ENCODE measurements at places on chromosomes 6 and 20. TPM values are rescaled to one million over a fixed set of nuclear protein-coding genes. Genes with fewer than 3 reads are reported as not detected.

- H3K27me3 ChIP-seq = no peaks in the 10 kb centered on the region
- H3K4me3 ChIP-seq = no peak overlapping the region
- no peak overlapping the region for H3K27ac ChIP-seq
- peak; percentile 10 for DNase-seq
Observed at GRCh38 chr6:48883116-48883515, 579.9 kb downstream of the MMUT start.

GRCh38 chr6:38016824-38017223 lies 197.3 kb downstream of the ZFAND3 start:
- H3K36me3 ChIP-seq = no peaks in the 10 kb centered on the region
- no peaks in the 10 kb centered on the region for H3K27me3 ChIP-seq
- no peak for DNase-seq
- no peak overlapping the region for H3K4me3 ChIP-seq
- no peaks in the 10 kb centered on the region for H3K4me1 ChIP-seq
- H3K27ac ChIP-seq = no peak overlapping the region

GRCh38 chr6:3849681-3850450 lies 693 bp downstream of the FAM50B start:
- peak overlapping the region; percentile 21 for H3K27ac ChIP-seq
- peaks cover 4% of the 10 kb centered on the region for H3K4me1 ChIP-seq
- peak overlapping the region; percentile 3 for H3K4me3 ChIP-seq
- no peaks in the 10 kb centered on the region for H3K27me3 ChIP-seq

DNA sequence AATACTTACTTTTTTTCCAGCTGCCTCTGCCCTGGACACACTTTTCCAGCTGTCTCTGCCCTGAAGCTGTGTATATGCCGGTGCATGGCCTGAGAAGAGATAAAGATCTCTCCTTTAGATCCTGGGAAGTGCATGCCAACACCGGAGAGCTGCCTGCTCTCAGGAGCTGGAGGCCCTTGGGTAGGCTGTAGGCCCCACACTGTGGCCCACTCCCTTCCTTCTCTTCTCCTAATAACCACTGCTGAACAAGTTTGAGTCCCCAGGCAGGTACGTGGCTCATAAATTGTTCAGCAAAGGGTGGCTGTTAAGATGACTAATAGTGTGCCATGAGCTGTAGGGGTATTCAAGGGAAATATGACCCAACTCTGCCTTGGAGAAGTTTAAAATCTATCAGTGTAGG lies 102.5 kb downstream of the CD24 start:
- no peaks in the 10 kb centered on the region for H3K4me1 ChIP-seq
- no peak overlapping the region for H3K27ac ChIP-seq
- no peak overlapping the region for H3K4me3 ChIP-seq
- no peaks in the 10 kb centered on the region for H3K27me3 ChIP-seq

DNA sequence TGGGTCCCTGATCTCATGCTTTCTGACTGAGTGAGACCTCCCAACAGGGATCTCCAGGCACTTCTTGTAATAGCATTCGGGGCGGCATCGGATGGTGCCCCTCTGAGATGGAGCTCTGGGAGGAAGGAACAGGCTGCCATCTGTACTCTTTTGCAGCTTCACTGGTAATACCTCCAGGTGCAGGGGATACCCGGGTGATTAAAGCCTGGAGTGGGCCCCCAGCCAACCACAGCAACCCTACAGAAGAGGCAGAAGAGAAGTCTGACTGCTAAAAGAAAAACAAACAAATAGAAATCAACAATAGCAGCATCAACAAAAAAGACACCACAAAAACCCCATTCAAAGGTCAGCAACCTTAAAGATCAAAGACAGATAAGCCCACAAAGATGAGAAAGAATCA lies 19.1 kb upstream of the PGK2 start:
- H3K4me1 ChIP-seq = no peaks in the 10 kb centered on the region
- no peaks in the 10 kb centered on the region for H3K27me3 ChIP-seq
- no peak overlapping the region for H3K27ac ChIP-seq
- H3K4me3 ChIP-seq = no peak overlapping the region

DNA sequence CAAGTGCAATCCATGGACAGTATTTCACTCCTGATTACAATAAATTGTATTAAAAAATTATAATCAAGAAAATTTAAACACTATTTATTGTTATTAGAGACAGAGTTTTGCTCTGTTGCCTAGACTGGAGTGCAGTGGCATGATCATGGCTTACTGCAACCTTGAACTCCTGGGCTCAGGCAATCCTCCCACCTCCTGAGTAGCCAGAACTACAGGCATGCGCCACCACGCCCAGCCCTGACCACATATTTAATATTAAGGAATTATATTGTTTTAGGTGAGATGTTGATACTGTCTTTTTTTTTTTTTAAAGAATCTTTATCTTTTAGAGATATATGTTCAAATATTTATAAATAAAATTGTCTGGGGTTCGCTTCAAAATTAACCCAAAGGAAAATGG lies 14.6 kb downstream of the LCA5 start:
- H3K27ac ChIP-seq = no peak overlapping the region
- H3K36me3 ChIP-seq = no peaks in the 10 kb centered on the region
- no peak for DNase-seq
- no peaks in the 10 kb centered on the region for H3K4me1 ChIP-seq

DNA sequence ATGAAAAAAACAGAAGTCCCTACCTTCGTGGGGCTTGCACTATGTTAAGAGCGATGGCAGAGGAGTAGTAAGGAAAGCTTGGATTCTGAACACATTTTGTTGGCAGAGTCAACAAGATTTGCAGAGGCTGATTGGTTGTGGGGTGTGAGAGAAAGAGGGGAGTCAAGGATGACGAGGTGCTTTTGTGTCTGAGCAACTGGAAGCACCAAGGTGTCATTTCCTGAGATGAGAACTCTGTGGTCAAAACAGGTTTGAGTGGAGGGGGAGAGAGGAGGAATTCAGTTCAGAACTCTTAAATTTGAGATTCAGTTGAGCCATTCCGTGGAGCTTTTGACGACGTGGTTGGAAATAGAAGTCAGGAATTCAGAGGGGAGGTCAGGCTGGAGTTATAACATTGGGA lies 3.5 kb downstream of the OCSTAMP start:
- no peaks in the 10 kb centered on the region for H3K4me1 ChIP-seq
- DNase-seq = no peak
- H3K27me3 ChIP-seq = no peaks in the 10 kb centered on the region
- no peak overlapping the region for H3K4me3 ChIP-seq
- H3K27ac ChIP-seq = no peak overlapping the region

- H3K27me3 ChIP-seq = no peaks in the 10 kb centered on the region
- H3K27ac ChIP-seq = no peak overlapping the region
- DNase-seq = no peak
- H3K36me3 ChIP-seq = peaks cover 8% of the 10 kb centered on the region
- no peak overlapping the region for H3K4me3 ChIP-seq
Observed at GRCh38 chr20:61975407-61976129, 90.1 kb downstream of the TAF4 start.

DNA sequence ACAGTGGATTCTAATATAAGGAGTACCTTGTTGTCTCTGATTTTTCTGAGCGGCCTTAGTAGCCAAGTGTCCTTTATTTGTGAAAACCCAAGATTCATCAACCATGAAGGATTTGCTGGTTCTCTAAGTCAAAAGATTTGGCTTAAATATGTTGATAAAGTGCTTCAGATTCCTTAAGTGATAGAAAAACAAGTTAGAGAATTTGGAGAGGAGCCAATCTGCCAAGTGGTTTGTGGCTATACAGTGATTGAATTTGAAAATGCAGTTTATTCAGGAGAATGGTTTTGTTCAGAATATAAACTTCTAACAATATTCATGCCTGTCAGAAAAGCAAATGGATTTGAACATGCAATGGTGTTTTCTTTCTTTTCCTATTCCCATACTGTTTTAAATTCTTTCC lies 54.8 kb downstream of the CAP2 start:
- H3K27ac ChIP-seq = no peak overlapping the region
- peaks cover 8% of the 10 kb centered on the region for H3K4me1 ChIP-seq
- no peaks in the 10 kb centered on the region for H3K36me3 ChIP-seq
- no peak overlapping the region for H3K4me3 ChIP-seq
- DNase-seq = peak; percentile 11

- H3K36me3 ChIP-seq = peaks cover 26% of the 10 kb centered on the region
- no peaks in the 10 kb centered on the region for H3K27me3 ChIP-seq
- no peaks in the 10 kb centered on the region for H3K4me1 ChIP-seq
- no peak overlapping the region for H3K27ac ChIP-seq
- DNase-seq = no peak
- no peak overlapping the region for H3K4me3 ChIP-seq
Observed at GRCh38 chr20:57379263-57379647, 11.9 kb upstream of the RBM38 start.

- H3K4me3 ChIP-seq = no peak overlapping the region
- H3K4me1 ChIP-seq = peaks cover 31% of the 10 kb centered on the region
- no peaks in the 10 kb centered on the region for H3K27me3 ChIP-seq
- no peak for DNase-seq
- H3K27ac ChIP-seq = no peak overlapping the region
- peaks cover 1% of the 10 kb centered on the region for H3K36me3 ChIP-seq
Observed at GRCh38 chr20:34389206-34389953, 26.3 kb downstream of the ITCH start.

DNA sequence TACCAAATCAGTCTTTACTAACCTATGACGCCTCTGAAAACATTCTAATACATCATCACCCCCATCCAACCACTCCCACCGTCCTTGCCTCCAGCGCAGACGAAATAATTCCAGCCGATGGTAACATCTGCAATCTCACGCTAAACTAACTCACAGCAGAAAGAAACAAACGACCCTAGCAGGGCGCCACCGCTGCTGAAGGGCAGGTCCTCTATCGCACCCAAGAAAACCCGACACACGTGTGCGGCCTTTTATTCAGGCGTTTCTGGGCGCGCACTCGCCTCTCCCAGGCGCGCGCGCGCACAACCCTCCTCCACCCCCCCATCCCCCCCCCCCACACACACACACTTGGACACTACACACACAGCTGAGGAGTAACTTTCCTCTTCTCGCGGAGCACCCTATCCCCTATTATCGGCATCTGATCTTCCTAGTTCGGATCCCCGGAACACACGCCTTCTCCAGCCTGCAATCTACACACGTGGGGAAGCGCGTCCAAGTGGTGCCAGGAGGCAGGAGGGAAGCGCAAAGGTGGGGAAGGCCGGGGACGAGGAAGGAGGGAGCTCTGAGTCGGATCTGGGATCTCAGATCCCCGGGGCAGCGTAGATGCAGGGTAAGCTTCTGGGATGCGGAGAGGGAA lies 1.4 kb downstream of the GFOD1 start:
- peaks cover 23% of the 10 kb centered on the region for H3K4me1 ChIP-seq
- peak; percentile 38 for DNase-seq
- peaks cover 4% of the 10 kb centered on the region for H3K36me3 ChIP-seq
- H3K27ac ChIP-seq = no peak overlapping the region
- H3K27me3 ChIP-seq = no peaks in the 10 kb centered on the region

Gene BEND6
- total RNA-seq = 0.66 TPM

Gene RBPJL
- not detected for total RNA-seq

Gene PET117
- total RNA-seq = 11.4 TPM

Gene AGPAT4
- 15.2 TPM for total RNA-seq

Gene NKAPL
- 1.1 TPM for total RNA-seq
